Psoas muscle (tissue), 8 donors: ENCODE measurements at places on chromosomes 6 and 20. TPM values are rescaled to one million over a fixed set of nuclear protein-coding genes. Genes with fewer than 3 reads are reported as not detected.

The SAPCD1 gene
- 0.23 TPM for polyA plus RNA-seq

The OR12D3 gene
- not detected for polyA plus RNA-seq

The GJA10 gene
- not detected for polyA plus RNA-seq

The MMS22L gene
- polyA plus RNA-seq: 0.31 TPM

The RNF144B gene
- 34.5 TPM for polyA plus RNA-seq

The SLC35D3 gene
- not detected for polyA plus RNA-seq

The SALL4 gene
- not detected for polyA plus RNA-seq

The PHACTR3 gene
- polyA plus RNA-seq: not detected

The TFAP2A gene
- not detected for polyA plus RNA-seq

The SLC32A1 gene
- polyA plus RNA-seq: not detected
